Epithelial cell of proximal tubule (primary cell): ENCODE measurements at places on chromosomes 5 and 9.
A peak's percentile ranks its signal among the peaks of the same experiment; 100 is the strongest.

- no peak for DNase-seq
These were observed 15.0 kb upstream of the TEX48 start for GRCh38 chr9:114696814-114697544.

GRCh38 chr9:95124582-95125367 lies 192.7 kb downstream of the FANCC start:
- no peak for DNase-seq

- no peak for DNase-seq
These were observed 330.1 kb downstream of the EFNA5 start for GRCh38 chr5:107340631-107341030.

GRCh38 chr5:109936996-109937395 lies 247.3 kb downstream of the MAN2A1 start:
- no peak for DNase-seq

- no peak for DNase-seq
These were observed 736 bp upstream of the NKD2 start for GRCh38 chr5:1007681-1008450.

- no peak for DNase-seq
These were observed 9.2 kb downstream of the PRR16 start for GRCh38 chr5:120473332-120473731.

DNA sequence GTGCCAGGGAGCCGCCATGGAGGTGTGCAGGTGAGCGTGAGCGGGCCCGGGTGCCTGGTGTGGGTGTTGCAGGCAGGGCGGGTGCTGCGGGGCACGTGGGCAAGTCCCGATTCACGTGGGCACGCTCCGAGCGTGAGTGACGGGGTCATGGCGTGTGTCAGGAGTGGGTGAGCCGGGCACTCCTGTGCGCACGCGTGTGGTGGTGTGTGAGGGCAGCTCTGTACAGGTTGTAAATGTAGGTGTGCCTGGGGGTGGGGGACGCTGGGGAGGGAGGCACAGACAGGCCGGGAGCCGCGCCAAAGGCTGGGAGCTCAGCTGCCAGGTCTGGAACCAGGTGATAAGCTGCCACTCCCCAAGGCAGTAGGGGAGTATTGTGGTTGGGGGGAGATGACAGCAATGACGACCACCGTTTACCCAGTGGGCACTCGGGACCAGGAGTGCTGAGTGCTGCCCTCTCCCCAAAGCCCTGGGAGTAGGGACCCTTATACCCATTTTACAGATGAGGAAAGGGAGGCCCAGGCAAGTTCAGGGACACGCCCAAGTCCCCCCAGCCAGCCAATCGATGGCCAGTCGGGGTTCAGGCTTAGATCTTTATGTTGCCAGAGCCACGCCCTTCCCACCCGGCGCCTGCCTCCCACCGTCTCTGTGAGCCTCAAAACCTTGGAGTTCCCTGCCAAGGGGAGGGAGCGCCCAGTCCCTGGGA lies 9.6 kb downstream of the NCS1 start:
- DNase-seq: no peak

GRCh38 chr9:123312306-123312877 lies 43.6 kb upstream of the CRB2 start:
- no peak for DNase-seq

DNA sequence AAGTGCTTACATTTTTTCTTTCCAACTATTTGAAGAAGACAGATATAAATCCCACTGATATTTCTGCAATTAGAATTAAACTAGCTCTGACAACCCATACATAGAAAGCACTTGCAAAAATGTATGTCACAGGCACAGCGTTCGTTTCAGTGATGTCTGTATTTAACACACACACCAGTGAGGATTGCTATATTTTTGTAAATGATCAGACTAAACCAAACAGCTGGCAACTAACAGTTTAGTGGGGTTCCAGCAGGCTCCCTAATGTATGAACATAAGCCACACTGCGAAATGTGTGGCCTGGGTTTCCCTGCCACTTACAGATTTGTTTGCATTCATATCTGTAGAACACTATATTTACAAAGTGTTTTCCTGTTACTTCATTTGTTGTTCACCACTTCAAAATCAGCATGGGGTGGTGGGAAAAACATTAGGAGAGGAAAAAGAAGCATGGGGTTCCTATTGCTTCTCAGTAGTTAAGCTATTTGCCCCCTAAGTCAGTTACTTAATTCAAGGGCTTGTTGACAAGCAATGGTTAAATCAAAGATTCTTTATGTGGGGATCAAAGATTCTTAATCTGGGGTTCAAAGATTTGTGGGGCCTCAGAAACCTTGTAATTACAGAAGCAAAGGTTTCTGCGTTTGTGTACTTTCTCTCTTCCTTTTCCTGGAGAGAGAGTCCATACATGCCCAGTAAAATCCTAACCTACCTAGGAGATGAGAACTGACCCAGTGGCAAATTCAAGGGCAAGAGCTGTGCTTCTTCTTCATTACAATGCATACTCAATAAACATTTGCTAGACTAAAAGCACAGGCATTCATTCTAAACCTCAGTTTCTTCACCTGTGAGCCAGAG lies 27.1 kb downstream of the ZNF608 start:
- no peak for DNase-seq

GRCh38 chr5:177994561-177995190 lies 1.4 kb downstream of the PROP1 start:
- DNase-seq: no peak

DNA sequence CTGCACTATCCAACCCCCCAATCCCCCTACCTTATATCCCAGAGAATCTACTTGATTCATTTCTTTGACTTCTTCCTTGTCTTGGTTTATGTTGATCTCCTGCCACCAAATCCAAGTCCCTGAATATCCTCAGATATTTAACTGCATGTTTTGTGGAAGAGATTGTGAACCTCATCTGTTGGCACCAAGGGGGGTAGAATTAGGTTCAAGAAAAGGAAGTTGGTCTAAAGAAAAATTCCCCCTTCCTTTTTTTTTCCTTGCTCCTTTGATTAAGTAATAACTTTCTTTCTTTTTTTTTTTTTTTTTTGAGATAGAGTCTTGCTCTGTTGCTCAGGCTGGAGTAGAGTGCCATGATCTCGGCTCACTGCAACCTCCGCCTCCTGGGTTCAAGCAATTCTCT lies 526 bp upstream of the CD14 start:
- no peak for DNase-seq

DNA sequence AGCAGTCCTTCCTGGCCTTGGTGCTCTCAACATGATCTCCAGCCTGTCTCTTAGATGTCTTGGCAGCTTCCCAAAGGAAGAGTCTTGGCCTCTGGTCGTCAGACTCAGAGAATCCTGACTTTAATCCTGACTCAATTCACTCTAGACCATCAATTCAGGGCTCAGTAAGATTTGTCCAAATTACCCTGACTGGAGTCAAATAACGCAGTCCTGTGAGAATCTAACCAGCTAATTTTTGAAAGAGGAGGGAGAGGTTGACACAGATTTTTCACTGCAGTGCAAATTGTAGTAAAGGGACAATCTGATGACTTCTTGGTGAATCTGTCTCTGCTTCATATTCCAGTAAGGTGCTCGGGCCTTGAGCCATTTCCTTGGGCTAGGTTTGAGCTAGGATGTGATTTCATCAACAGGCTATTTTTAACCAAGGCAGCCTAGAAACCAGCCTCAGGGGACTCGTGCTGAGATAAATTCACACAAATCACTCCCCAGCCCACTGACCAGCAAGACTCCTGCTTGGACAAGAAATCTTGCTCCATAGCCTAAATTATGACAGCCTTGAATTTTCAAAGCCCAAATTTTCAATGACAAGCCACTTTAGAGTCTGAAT lies 257.4 kb downstream of the ENC1 start:
- no peak for DNase-seq

DNA sequence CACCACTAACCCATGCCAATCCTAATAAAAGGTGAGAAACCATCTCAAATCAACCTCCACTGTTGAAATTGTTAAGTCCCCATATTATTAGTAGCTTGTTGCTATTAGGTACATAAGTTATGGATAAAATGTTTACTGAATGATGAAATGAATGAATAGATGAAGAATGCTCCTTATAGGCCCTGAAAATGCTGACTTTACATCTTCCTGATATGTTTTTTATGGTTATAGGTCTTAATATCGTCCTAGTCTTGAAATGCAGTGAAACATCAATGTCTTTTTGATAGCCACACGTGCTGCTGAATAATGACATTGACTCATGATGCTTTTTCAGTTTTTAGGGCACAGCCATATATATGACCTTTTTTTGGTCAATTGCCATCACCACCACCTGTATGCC lies 277.7 kb downstream of the SAXO1 start:
- no peak for DNase-seq

DNA sequence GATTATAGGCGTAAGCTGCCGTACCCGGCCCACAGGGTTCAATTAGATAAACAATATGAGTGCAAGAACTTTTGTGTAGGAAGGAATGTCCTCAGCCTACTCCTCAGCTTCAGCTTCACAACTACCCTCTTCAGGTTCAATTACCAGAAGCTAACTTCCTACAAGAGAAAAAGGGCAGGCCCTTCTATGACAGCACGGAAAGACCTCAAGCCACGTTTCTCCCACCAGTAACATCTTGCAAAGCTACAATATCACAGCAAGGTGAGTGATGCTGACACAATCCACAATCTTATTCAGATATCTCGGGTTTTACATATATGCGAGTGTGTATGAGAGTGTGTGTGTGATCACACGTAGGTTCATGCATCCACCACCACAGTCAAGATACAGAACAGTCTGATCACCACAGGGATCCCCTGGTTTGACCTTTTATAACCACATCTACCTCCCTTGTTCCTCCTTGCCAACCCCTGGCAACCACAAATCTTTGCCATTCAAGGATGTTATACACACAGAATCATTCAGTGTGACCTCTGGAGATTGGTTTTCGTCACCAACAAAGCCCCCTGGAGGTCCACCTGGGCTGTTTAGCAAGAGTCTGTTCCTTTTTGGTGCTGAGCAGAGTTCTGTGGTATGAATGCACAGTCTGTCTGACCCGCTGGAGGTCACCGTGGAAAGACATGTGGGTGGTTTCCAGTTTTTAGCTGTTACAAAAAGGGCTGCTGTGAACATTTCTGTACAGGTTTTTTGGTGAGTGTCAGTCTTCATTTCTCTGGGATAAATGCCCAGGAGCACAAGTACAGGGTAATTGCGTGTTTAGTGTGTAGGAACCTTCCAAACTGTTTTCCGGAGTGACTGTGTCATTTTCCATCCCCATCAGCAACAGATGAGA lies 38.2 kb downstream of the IPPK start:
- DNase-seq: no peak

- no peak for DNase-seq
These were observed 36.7 kb downstream of the MTREX start for GRCh38 chr5:55344392-55344992.

GRCh38 chr5:57642698-57643097 lies 160.1 kb upstream of the ACTBL2 start:
- DNase-seq: no peak

- no peak for DNase-seq
These were observed 15.4 kb upstream of the F2R start for GRCh38 chr5:76700571-76700970.

GRCh38 chr5:159061179-159061796 lies 38.4 kb downstream of the EBF1 start:
- DNase-seq: no peak

DNA sequence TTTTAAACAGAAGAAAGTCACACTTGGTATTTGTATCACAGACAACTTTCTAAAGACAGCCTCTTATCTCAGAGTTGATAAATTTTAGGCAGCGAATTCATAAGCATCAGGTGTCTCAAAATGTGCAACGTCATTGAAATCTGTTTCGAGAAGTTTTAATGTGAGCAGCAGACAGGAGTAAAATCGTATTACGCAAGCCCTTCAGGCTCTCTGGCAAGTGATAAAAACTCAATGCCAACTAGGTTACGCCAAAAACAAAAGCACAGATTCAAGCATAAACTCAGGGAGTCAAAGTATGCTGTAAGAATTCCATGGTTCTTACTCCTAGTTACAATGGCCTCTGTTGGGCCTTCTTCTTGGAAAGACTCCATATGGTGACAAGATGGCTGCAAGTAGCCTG lies 244.7 kb downstream of the SEMA5A start:
- DNase-seq: no peak

DNA sequence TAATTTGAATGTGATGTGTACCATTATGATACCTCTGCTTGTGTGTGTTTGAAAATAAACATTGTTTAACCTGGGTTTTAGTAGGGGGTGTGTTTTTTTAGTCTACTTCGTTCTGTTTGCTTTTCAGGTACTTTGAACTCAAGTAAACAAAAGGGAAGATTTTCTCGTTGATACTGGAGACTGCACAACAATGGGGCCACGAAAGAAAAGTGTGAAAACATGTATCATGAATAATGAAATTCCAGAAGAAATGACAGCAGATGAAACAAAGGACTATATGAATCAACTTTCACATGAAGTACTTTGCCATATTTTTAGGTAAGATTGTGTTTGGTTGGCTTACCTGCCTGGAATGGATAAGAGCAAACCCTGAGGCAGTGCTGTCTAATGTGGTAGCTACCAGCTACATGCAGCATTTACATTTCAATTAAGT lies 10.8 kb downstream of the FBXO38 start:
- DNase-seq: no peak

- no peak for DNase-seq
These were observed 22.7 kb upstream of the UNC5A start for GRCh38 chr5:176787676-176788075.

- DNase-seq: no peak
These were observed 1722.5 kb upstream of the ACO1 start for GRCh38 chr9:30661925-30662324.

- no peak for DNase-seq
These were observed 356.5 kb downstream of the CCDC171 start for GRCh38 chr9:15909297-15909696.

DNA sequence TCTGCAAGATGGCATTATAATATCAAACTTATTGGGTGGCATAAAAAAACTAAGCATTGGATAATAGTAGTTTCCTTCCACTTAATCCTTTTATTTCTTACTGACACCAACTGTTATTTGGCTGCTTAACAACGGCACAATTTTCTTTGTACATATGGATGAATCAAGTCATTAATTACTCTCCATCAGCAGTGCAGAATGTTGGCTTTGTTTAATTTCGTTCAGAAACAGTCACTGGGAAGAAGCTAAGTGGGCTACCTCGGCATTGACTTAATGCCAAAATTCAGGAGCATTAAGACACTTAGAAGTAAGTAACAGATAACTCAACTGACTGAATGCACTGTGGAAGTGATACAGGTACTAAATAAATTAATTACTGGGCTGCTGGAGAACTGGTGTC lies 460.4 kb downstream of the CTNND2 start:
- no peak for DNase-seq

- DNase-seq: peak; percentile 31
These were observed 33.2 kb downstream of the YTHDC2 start for GRCh38 chr5:113546703-113547183.

- DNase-seq: no peak
These were observed 731.8 kb downstream of the SEMA5A start for GRCh38 chr5:8814105-8814504.

- DNase-seq: peak; percentile 88
These were observed 51.9 kb downstream of the NEK6 start for GRCh38 chr9:124309667-124310084.

DNA sequence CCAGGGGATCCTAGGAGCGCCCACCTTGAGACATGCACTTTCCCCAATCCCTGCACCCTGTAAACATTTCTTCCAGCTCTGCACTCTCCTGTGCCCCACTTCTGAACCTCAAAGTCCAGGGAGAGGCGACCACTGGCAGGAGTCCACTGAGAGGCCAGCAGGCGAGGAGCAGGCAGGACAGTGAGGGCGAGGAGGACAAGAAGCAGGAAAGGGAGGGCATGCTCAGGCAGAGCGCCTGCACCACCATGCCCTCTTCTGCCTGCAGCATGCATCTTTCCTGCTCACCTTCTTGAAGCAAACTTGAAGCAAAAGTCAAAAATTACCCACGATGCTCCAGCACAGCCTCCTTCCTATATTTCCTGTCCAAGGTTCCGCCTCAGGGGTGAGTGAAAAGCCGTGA lies 10.1 kb downstream of the ARSB start:
- no peak for DNase-seq

GRCh38 chr9:95511616-95511931 lies 5.2 kb downstream of the PTCH1 start:
- DNase-seq: no peak
